Right ventricle myocardium superior (tissue), 1 donor: ENCODE measurements at places on chromosomes 3 and 15. TPM values are rescaled to one million over a fixed set of nuclear protein-coding genes. Genes with fewer than 3 reads are reported as not detected.

GRCh38 chr3:121330118-121330517 is 215.7 kb downstream of the POLQ start:
- DNase-seq = no peak

GRCh38 chr3:25182794-25183193 is 245.3 kb upstream of the RARB start:
- DNase-seq = no peak

DNA sequence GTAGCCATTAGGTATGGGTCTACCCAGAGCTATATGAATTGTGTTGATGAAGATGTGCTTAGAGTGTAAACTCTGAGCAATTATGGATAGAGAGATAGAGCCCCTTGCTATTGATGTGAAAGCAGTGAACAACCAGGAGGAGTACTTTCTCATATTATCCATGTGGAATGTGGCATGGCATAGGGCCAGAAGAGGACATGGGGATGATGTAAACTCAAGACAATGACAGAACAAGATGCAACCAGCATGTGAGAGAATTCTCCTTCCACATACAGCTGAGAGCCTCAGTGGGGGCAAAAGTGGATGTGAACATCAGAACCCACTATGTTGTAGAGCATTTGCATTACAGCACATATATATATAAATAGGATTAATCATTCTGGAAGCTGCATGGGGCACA is 36.4 kb upstream of the BNC1 start:
- DNase-seq = no peak

DNA sequence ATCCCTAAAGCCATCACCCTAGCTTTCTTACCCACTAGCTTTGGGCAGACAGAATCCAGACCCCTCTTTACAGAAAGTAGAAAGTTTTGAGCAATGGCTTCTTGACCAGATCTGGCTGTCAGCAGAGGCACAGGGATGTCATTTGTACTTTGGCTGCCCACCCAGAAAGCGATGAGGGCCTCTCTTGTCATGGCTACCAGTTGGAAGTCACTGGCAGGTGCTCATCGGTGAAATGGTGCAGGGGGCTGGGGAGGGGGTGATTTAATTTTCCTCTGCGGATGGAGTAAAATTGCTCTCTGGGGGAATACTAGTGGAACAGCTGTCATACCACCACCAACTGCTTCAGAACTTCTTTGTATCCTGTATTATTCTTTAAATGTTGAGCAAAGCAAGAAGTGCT is 393.7 kb downstream of the LSAMP start:
- DNase-seq = no peak

The GOLGA6L10 gene
- 0.11 TPM for total RNA-seq

The CYP11A1 gene
- total RNA-seq = 0.51 TPM
